ENCODE measurements at places on chromosomes 12 and 14.

GRCh38 chr12:10101648-10102220, 2.9 kb upstream of the CLEC1A start:
- DNase-seq: no peak

DNA sequence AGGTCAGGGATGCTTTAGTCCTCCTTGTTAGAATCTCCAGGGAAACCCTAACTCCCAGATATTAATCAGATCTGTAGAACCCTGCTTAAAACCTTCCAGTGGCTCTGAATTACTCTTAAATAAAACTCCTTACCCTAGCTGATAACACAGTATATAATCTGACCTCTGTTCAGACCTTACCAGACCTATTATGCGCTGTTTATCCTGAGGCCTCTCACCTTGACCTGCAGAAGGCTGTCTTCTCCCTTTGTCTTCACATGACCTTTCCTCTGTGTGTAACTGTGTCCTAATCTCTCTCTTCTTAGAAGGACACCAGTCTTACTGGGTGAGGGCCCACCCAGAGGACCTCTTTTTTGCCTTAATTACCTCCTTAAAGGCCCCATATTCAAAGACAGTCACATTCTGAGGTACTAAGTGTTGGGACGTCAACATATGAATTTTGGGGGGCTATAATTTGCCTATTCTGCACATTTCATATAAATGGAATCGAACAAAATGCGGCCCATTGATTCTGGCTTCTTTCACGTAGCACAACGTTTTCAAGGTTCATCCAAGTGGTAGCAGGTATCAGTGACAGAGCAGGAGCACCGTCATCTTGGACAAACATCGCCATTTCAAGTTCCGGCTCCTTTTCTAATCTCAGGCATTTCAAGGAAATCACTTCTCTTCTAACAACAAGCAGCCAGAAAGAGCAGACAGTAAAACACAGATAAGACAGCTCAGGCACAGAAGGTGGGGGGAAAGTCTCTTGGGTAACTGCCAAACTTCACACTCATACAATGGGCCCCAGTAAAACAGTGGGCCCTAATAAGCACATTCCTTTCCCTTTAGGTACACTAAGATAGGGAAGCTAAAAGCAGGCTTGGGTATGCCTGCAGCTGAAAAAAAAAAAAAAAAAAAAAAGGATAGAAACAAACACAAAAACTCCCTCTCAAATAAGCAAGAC, 200.2 kb upstream of the NUDT4 start:
- peak; percentile 55 for DNase-seq

- DNase-seq: no peak
Measured at GRCh38 chr14:54931101-54931500, 28.5 kb upstream of the GCH1 start.

- DNase-seq: no peak
Measured at GRCh38 chr12:128445415-128446127, 178.6 kb downstream of the TMEM132C start.

- DNase-seq: no peak
Measured at GRCh38 chr12:131897875-131898274, 3.5 kb downstream of the ULK1 start.

DNA sequence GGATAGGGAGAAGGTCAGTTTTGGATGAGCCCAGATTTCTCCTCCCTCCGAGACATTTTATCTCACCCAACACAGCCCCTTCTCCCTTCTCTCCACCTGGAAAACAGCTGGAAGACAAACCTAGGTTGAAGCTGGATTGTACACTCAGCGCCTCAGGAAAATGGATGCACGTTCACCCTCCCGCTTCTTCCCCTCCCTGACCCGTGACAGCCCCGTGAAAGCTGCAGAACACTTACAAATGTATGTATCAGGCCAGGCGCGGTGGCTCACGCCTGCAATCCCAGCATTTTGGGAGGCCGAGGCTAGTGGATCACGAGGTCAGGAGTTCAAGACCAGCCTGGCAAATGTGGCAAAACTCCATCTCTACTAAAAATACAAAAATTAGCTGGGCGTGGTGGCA, 4.2 kb downstream of the RNU4-2 start:
- DNase-seq: no peak

- no peak for DNase-seq
Measured at GRCh38 chr12:21453312-21453852, 15.9 kb downstream of the PYROXD1 start.

DNA sequence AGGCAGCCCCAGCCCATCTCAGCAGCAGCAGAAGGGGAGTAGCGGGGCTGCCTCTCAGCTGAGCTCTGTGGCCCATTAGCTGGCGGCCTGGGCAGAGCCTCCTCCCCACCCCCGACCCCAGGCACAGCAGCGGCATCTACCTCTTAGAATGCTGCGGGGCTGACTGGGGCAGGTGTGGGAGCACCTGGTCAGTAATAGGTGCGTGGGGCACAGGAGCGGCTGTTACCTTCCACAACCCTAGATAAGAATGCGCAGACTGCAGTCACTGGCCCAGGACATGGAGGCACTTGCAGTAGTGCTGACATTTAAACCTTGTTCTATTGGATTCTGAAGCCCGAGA, 35.6 kb downstream of the SYNE3 start:
- no peak for DNase-seq

- DNase-seq: no peak
Measured at GRCh38 chr12:53100466-53101151, 2.7 kb upstream of the SOAT2 start.
